ENCODE measurements at places on chromosomes 11 and 22. TPM values are rescaled to one million over a fixed set of nuclear protein-coding genes. Genes with fewer than 3 reads are reported as not detected.

The CARNS1 gene
- not detected for total RNA-seq

The SLC22A12 gene
- not detected for total RNA-seq

GRCh38 chr22:22479999-22480532 lies 28.5 kb downstream of the ZNF280B start:
- no peaks in the 10 kb centered on the region for H3K4me1 ChIP-seq
- DNase-seq = no peak
- H3K36me3 ChIP-seq = no peaks in the 10 kb centered on the region
- no peak overlapping the region for H3K4me3 ChIP-seq
- H3K27me3 ChIP-seq = no peaks in the 10 kb centered on the region
- no peak overlapping the region for H3K27ac ChIP-seq

GRCh38 chr11:111416231-111416960 lies 37.3 kb upstream of the POU2AF1 start:
- peak overlapping the region; percentile 83 for H3K27ac ChIP-seq
- H3K4me1 ChIP-seq = peaks cover 22% of the 10 kb centered on the region
- H3K27me3 ChIP-seq = no peaks in the 10 kb centered on the region
- H3K4me3 ChIP-seq = no peak overlapping the region
- no peaks in the 10 kb centered on the region for H3K36me3 ChIP-seq

DNA sequence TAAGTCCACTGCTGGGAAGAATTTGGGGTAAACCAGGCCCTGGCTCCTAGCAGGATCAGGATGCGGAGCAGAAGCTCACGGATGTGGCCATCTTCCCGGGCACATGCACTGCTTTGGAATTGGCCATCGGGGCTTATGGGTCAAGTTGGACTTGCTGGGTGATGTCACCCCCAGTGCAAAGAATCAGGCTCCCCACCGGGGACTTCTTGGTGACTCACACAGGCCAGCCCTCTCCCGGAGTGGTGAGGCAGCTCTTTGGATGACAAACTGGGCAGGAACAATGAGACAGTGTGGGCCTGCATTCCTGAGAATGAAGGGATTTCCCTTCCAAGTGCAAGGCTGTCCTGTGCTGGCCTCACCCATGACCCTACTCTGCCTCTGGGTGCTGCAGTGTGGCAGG lies 128.8 kb upstream of the ANO1 start:
- H3K27ac ChIP-seq = no peak overlapping the region
- H3K4me3 ChIP-seq = no peak overlapping the region
- DNase-seq = peak; percentile 51
- peaks cover 9% of the 10 kb centered on the region for H3K4me1 ChIP-seq

DNA sequence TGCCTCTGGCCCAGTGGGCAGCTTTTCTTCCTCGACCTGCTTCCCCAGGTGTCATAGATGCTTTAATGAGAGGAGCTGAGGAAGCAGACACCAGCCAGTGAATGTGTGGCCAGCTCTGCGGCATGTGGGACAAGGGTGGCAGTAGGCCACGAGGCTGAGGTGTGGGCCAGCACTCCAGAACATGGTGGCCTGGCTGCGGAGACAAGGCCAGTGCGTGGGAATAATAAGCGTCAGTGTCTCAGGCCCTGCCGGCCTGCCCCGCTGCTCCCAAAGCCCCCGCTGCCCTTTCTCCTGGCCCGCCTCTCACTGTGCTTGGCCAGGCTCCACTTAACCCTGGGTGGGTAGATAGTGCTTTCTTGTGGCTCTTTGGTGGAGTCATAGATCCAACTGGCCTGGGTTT lies 2.1 kb downstream of the MAPK8IP1 start:
- H3K4me1 ChIP-seq = no peaks in the 10 kb centered on the region
- H3K4me3 ChIP-seq = no peak overlapping the region
- H3K27me3 ChIP-seq = no peaks in the 10 kb centered on the region
- no peak for DNase-seq

GRCh38 chr11:94649964-94650623 lies 82.9 kb downstream of the PIWIL4 start:
- no peak overlapping the region for H3K4me3 ChIP-seq
- H3K4me1 ChIP-seq = no peaks in the 10 kb centered on the region
- H3K27ac ChIP-seq = no peak overlapping the region
- no peaks in the 10 kb centered on the region for H3K36me3 ChIP-seq

GRCh38 chr11:1083621-1084551 lies 9.2 kb downstream of the MUC2 start:
- H3K27me3 ChIP-seq = no peaks in the 10 kb centered on the region
- H3K36me3 ChIP-seq = no peaks in the 10 kb centered on the region
- no peak overlapping the region for H3K27ac ChIP-seq
- DNase-seq = no peak
- H3K4me1 ChIP-seq = no peaks in the 10 kb centered on the region
- no peak overlapping the region for H3K4me3 ChIP-seq

GRCh38 chr11:77815459-77815858 lies 5.1 kb downstream of the RSF1 start:
- no peaks in the 10 kb centered on the region for H3K27me3 ChIP-seq
- H3K4me3 ChIP-seq = no peak overlapping the region
- peaks cover 3% of the 10 kb centered on the region for H3K36me3 ChIP-seq
- DNase-seq = no peak

Measured in Peyer's patch (tissue), 4 donors.